ENCODE measurements at places on chromosomes 3 and 15.

DNA sequence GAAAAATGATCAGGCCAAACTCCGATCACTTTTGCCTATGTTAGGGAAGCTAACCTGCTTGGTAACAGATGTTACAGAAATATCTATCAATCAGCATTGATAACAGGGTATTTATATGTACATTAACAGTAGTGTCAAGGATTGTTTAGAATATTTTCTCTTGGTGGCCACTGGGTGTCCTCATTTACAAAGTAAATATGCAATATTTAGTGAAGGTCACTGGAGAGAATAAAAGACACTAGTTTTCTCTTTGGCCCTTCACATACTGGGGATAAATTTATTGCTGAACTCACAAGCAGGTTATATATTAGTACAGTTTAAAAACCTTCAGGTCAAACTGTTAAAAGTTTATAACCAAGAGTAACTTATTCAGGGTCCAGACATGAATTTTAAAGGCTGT is 69.0 kb downstream of the TIGIT start:
- no peak for DNase-seq

DNA sequence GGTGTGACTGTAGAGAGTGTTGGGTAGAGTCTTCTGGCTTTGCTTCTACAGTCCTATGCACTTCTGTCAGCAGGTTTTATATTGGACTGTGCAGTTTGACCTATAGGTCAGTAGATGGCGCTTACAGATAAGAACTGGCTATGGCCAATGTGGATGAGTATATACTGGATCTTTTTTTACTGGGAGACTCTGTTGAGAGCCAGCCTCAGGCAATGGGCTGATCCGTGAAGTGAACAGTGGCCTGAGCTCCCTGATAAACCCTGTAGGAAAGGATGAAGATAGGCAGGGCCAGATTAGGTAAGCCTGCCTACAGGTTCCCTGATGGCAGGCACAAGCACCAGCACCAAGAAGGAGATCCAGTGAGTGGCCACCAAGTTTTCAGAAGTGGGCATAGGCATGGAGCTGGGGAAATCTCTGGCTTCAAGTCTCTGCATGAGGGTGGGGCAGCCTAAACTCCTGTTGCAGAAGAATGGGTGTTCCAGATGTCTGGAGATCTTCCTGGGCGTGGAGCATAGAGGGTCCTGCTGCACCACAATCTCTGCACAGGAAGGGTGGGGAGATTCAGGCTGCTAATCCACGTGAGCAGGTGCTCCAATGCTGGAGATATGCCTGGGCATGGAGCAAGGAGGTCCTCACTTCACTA is 326.0 kb upstream of the SGO1 start:
- no peak for DNase-seq

DNA sequence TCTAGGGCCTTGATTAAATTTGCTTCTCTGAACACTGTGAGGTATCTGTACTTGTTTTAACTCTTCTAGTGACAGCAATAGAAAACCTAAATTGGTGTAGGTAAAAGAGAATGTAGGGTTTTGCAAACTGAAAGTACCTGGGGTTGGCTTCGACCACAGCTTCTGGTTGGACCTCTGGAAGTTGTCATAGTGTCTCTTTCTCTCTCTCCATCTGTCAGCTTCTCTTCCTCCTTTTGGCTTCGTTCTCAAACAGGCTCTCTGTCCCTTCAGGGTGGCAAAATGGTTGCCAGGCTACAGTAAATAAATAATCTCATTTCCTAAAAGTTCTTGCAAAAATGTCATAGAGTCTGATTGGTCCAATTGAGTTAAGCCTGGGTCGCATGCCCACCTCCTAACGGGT is 149.3 kb upstream of the CTDSPL start:
- DNase-seq, result no peak

DNA sequence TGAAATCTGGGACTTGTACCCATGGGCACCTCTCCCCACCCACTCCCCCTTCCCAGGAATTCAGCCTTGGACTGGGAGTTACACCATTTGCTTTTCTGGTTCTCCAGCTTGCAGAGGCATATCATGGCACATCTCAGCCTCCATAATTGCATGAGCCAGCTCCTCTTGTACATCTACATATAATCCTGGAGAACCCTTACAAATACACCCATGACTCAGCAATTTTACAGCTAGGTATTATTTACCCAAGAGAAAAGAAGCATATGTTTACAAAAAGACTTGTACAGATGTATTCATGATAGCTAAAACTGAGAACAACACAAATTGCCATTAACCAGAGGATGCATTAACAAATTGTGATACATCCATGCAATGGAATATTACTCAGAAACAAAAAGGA is 58.4 kb downstream of the RPLP1 start:
- DNase-seq, result no peak

DNA sequence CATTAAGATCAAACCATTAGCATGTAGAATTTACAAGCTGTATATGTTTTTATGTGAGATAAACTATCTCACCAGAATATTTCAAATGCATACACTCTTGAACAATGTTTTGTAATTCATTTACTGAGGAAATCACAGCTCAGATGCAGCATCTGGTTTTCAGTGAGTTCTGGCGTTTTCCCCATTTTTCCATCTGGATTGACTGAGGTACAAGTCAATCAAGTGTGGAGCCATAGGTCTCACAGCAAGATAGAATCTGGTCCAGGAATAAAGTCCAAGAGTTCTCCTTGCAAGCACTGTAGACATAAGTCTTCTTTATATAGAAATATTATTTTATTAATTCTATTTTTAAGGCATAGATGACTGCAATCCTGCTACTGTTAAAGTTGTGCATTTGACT is 219.3 kb downstream of the ZBBX start:
- DNase-seq, result no peak

- DNase-seq, result no peak
Observed at GRCh38 chr3:56131974-56132590, 336.2 kb downstream of the ERC2 start.

GRCh38 chr3:4492208-4493013 is 737 bp upstream of the ITPR1 start:
- DNase-seq, result peak; percentile 28

- no peak for DNase-seq
Observed at GRCh38 chr3:87002346-87002745, 11.4 kb upstream of the VGLL3 start.

- no peak for DNase-seq
Observed at GRCh38 chr3:83523470-83524073, 1435.2 kb upstream of the CADM2 start.

DNA sequence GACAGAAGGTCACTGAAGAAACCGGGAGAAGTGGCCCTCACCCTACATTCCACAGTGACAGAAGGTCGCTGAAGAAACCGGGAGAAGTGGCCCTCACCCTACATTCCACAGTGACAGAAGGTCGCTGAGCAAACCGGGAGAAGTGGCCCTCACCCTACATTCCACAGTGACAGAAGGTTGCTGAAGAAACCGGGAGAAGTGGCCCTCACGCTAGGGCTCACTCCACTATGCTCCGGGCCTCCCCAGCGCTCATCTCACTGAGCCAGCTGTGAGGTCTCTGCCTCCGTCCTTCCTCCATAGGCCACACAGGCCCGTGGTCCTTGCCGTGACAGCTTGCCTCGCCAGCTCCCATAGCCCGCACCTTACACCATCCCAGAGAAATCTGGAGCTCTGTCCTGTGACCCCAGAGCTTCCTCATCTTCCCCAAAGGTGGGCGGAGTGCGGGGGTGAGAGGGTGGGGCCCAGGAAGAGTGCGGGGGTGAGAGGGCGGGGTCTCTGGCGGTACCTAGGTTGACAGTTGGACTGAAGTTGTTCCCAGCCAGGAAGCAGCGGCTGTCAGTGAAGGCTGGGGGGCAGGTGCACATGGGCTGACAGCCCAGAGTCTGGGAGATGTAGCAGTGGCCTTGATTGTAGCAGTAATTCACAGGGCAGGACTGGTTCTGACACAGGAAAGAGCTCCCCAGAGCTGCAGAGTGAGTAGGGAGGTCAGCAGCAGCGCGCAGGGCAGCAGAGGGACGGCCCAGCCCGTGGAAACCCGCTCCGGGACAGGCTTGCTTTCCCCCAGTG is 32.0 kb downstream of the MUC20 start:
- DNase-seq, result no peak

GRCh38 chr3:43411429-43411828 is 125.1 kb downstream of the SNRK start:
- no peak for DNase-seq

- DNase-seq, result no peak
Observed at GRCh38 chr15:92582206-92582605, 73.4 kb downstream of the FAM174B start.

- DNase-seq, result no peak
Observed at GRCh38 chr3:61110576-61110975, 140.7 kb downstream of the FHIT start.

DNA sequence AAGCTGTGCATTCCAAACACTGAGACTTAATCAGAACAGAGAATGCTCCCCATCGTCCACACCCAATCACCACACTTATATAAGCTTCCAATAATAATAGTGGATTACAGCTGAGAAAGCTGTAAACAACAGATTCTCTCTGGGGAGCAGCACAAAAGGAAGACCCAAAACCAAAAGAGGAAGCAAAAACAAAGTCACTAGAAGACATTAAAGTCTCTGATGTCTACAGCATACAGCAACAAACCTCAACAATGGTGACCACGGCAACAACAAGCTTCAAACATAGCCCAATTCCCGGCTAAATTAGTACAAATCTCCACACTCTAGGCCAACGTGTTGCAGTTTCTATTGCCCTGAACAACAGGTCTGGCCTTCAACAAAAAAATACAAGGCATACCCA is 37.7 kb downstream of the ZDHHC23 start:
- DNase-seq, result no peak

DNA sequence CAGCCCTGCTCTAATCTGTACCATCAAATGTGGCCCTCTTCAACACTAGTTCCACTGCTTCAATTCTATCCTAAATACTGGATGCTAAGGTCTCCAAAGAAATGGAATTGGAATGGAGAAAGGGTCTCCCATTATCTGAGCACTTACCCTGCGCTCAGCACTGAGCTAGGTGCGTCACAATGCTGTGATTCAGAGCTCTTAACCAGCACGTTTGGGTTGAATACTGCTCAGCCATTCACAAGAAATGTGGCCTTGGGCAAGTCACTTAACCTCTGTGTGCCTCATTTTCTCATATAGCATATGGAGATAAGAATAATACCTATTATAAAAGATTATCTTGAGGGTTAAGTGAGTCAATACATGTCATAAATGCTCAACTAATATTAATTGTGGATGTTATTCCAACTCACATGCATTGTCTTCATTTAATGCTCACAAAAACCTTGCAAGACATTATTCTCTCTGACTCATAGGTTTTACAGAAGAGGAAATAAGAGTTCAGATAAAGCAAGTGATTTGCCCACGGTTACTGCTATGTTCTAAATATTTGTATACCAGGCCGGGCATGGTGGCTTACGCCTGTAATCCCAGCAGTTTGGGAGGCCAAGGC is 27.4 kb upstream of the SRGAP3 start:
- no peak for DNase-seq

DNA sequence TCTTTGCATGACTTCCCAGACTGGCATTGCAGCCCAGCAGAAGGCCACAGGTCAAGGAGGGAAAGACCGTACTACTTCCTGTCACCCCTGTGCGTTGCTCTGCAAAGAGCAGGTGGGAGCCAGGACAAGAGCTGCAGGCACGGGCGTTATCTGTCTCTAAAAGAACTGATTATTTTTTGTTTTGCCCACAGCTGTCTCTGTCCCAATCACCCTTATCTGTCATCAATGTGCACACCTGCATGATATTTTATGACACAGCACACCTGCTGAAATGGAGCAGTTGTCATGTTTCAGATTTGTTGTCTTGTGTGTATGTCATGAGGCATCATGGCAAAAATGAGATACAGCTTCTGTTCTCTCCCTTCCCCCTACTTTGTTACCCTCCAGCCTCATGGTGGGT is 58.8 kb downstream of the SLCO3A1 start:
- DNase-seq, result no peak

GRCh38 chr3:116200956-116201690 is 244.2 kb downstream of the LSAMP start:
- DNase-seq, result no peak

Data from stimulated activated CD4-positive, alpha-beta T cell treated with anti-CD3 and anti-CD28 coated beads, Interleukin-1b, Interleukin-23, amount 100 ng/mL, for 4 hours (primary cell).